ENCODE measurements at places on chromosomes 6 and 20.

- DNase-seq, result no peak
These were observed 397.7 kb upstream of the HS3ST5 start for GRCh38 chr6:114740547-114740946.

- no peak for DNase-seq
These were observed 187.6 kb downstream of the SOX4 start for GRCh38 chr6:21781128-21781527.

GRCh38 chr20:46701057-46701456 lies 8.4 kb upstream of the SLC2A10 start:
- no peak for DNase-seq

DNA sequence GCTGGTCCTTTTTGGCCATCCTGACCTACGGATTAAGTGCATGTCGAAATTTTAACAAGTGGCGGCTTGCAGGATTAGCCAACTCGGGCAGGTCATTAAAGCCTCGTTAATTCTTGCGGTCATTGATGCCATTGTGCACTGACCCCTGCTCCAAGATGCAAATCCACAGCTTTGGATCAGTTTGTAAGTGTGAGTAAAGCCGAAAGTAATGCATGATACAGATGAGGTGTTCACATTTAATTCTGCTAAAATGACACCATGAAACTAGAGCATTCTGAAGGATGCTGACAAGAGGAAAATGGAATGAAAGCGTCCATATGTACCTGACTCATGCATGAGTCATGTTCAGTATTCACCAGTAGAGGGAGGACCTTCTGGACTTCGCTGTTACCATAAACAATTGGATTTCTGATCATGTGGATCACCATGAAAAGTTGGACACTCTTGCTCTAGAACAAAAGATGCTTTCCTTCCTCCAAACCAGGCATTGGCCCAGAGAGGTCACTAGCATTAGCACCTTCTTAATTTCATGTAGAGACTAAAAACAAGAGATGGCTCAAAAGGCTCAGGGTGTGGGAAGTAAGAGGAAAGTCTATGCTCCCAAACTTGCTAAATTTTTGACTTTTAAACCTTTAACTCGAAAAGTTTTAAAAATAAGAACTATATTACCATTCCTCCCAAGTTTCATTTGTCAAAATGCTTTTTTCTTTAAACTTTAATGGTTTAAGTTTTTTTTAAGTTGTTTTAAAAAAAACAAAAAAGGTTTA lies 48.0 kb downstream of the MUC22 start:
- DNase-seq, result peak; percentile 98

- DNase-seq, result no peak
These were observed 152.9 kb upstream of the COL21A1 start for GRCh38 chr6:56400273-56400672.

DNA sequence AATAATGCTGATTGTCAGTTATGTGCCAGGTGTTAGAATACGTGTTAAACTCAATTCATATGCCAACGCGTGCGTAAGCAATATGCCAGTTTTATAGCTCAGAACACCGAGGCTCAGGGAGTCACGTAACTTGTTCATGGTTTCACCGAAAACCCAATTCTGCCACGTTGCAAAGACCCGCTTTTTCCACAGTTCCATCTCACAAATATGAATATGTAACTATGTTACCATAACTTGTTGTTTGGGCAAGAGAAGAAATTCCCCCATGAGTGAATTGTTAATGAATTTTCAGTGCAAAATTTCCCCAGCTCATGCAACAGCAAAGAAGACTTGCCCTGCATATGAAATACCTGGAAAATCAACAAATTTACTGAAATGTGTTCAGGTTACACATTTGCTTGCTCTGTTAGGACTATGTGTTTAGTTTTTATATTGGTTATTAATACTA lies 30.1 kb downstream of the SF3B5 start:
- DNase-seq, result no peak

DNA sequence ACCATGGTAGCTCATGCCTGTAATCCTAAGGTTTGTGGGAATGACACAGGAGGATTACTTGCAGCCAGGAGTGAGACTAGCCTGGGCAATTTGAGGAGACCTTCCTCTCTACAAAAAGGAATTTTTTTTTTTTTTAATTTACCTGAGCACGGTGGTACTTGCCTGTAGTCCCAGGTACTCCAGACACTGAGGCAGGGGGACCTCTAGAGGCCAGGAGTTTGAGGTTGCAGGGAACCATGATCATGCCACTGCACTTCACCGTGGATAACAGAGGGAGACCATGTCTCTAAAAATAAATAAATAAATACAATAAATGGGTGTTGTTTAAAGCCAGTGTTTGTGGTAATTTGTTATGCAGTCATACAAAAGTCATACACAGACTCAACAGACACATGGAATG lies 2.4 kb upstream of the HLA-F start:
- no peak for DNase-seq

DNA sequence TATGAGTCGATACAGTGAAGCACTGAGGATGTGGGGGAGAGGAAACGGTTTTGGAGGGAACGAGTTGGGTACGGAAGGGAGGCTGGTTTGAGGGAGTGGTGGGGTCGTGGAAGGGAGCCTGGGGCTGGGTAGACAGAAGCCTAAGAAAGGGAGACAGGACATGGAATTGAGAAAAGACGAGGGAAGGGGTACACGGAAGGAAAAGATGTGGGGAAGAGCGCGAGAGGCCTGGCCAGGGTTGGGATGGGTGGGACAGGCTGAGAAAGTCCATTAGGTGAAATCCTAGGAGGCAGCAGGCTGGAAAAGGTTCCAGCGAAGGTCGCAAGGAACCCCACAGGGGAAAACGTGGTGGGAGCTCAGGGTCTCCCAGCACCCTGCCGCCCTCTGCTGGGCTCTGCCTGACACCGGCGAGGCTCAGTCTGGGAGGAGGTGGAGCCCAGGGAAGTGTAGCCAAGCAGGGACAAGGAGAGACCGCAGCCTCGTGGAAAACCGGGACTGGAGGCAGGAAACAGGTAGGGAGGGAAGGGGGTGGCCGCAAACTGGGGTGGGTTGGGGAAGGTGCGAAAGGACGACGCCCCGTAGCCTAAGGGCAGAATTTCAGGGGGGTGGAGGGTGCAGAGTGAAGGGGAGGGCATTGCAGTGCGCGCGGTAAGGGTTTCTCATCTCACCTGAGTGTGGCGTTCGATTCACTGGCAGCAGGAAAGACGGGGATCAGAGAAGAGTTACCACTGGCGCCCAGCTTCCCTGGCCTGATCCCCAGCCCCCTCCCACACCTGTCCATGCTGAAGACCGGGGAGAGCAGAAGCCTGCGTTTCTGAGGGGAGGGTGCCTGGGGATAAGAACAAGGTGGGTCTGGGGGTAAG lies 4.3 kb downstream of the GABBR1 start:
- DNase-seq, result peak; percentile 82

GRCh38 chr6:135073756-135074393 lies 19.3 kb upstream of the HBS1L start:
- no peak for DNase-seq

GRCh38 chr6:56764081-56764566 lies 121.4 kb upstream of the DST start:
- peak; percentile 57 for DNase-seq

- DNase-seq, result no peak
These were observed 2.2 kb upstream of the CNR1 start for GRCh38 chr6:88168362-88168761.

DNA sequence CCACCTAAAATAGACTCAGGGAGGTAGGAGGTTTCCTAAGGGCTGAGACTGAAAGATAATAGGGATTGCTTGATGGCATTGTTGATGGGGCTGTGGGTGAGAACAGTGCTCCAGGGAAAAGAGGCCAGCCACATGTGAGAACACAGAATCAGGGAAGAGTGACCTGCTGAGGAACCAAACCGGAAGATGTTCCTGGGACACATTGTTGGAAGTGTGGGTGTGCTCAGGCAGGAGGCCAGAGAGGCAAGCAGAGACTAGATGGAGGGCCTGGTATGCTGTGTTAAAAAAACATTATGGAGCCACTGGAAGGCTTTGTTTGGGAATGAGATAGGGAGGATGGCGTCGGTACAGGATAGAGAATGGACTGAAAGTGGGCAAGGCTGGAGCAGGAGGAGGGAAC lies 23.3 kb downstream of the RNF144B start:
- no peak for DNase-seq

Measured in HCEC 1CT (cell line).